Astrocyte (in vitro differentiated cells and primary cell): ENCODE measurements at places on chromosomes 12 and 14. TPM values are rescaled to one million over a fixed set of nuclear protein-coding genes. Genes with fewer than 3 reads are reported as not detected.

DNA sequence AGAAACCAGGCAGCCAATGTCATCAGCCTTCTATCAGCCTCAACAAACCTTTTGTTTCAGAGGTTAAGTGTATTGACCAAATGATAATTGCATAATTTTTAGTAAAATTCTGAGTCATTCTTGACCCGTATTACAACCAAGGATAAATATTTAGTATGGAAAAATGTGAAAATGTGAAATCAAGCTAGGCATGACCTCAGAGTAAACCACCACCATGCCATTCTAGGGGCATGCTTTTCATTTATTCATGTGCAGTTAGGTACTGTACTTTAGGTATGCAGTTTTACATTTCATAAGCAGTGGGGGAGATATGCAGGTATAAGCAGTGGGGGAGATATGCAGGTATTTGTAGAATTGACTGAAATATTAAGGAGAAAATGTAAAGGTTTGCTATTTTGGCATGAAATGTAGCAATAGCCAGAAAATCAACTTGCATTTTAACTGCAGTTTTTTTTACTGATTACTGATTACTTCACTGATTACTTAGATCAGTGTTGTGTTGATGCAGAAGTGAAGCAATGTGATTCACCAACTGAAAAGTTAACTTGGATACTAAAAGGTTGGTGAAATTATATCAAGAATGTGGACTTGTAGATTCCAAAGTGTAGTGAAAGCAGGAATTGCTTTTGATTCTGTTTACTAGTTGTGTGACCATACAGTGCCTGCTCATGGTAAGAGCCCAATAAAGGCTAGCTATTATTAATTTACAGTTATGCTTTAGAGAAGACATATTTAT lies 184.2 kb downstream of the ESR2 start:
- no peaks in the 10 kb centered on the region for H3K27me3 ChIP-seq
- H3K4me3 ChIP-seq = no peak overlapping the region
- no peaks in the 10 kb centered on the region for H3K36me3 ChIP-seq
- no peaks in the 10 kb centered on the region for H3K4me1 ChIP-seq
- no peak for DNase-seq

DNA sequence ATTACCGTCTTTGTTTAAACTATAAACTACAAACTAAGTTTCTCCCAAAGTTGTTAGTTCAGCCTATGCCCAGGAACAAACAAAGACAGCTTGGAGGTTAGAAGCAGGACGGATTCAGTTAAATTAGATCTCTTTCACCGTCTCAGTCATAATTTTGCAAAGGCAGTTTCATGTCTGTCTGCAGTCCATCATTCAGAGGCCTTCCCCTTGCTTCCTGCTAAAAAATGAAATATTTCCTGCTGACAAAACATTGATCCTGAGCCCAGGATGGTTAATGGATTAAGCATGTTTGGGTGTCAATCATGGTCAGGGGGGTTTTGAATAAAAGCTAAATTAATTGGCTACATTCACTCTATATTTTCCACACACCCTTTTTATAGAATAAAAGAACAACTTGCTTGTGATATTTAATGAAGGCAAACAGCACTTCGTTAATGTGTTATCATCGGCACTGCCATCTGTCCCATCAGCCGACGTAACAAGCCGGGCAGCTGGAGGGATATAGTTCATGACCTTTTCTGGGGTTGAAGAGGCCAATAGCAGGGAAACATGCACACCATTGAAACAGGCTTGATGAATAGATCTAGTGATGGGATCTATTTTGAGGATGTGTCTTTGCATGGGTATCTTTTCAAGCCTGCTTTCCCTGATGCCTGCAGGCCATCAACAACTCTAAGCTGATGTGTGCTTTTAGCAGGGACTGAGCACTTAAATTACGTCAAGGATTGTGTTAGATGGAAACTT lies 521.3 kb upstream of the TMEM132C start:
- no peaks in the 10 kb centered on the region for H3K36me3 ChIP-seq
- no peak overlapping the region for H3K4me3 ChIP-seq
- DNase-seq = no peak
- H3K27me3 ChIP-seq = no peaks in the 10 kb centered on the region

GRCh38 chr12:61490526-61491498 lies 769.4 kb upstream of the USP15 start:
- H3K27ac ChIP-seq = no peak overlapping the region
- no peaks in the 10 kb centered on the region for H3K36me3 ChIP-seq
- H3K4me3 ChIP-seq = no peak overlapping the region
- no peaks in the 10 kb centered on the region for H3K4me1 ChIP-seq
- no peaks in the 10 kb centered on the region for H3K27me3 ChIP-seq

DNA sequence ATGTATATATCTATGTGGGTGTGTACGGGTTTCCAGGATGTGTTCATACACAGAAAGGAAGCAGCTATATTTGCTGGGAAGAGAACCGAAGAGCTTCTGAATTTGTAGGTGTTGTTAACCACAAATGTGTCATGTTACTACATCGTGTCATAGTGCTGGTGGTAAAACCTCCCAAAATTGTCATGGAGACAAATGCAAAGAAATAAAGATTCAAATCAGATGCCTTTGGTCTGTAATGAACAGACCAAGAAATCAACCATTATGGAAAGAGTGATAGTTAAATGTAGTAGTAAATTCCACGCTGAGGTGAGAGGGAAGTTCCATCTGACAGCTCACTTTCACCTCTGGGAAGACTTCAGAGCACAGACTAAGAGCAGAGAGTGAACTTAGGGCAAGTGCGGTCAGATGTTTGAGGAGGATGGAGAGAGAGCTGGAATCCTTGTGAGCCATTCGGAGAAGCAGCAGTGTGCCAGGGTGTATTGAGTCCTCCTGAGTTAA lies 487.5 kb downstream of the TMEM121 start:
- no peak overlapping the region for H3K27ac ChIP-seq
- no peaks in the 10 kb centered on the region for H3K27me3 ChIP-seq
- no peaks in the 10 kb centered on the region for H3K36me3 ChIP-seq
- no peaks in the 10 kb centered on the region for H3K4me1 ChIP-seq

DNA sequence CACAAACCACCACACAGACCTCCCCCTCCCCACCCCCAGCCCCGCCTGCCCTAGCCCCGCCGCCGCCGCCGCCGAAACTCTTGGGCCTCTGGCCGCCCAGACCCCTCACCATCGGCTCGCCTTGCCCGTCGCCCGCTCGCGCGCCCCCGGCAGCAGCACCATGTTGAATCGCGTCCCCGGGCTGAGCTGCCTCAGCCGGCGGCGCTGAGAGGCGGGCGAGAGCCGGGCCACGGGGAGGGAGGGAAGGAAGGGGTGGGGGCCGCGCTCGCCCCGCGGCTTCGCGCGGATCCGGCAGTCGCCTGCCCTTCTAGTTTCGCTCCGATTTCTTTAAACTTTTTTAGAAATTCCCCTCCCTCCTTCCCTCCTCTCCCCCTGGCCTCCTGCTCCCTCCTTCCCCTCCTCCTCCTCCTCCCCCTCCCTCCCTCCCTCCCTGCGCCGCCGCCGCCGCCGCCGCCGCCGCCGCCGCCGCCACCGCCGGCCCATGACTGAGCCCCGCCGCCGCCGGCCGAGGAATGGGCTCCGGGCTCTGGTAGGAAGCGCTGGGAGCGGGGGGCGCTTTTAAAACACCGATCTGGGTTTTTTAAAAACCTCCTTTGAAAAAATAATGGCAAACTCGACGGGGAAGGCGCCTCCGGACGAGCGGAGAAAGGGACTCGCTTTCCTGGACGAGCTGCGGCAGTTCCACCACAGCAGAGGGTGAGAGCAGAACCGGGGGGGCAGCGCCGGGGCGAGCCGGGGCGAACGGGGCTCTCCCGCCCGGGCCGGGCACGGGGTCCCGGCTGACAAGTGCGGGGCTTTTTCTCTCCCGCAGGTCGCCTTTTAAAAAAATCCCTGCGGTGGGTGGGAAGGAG lies at the start of gene ARID2:
Gene ARID2 (plus strand): TSS at position 474 of the 851 bp plus-strand sequence. CDS start 131 bp downstream, at position 605.
- H3K4me3 ChIP-seq = peak within 1 kb of the TSS; percentile 94
- DNase-seq = peak; percentile 54
- peak within 1 kb of the TSS; percentile 94 for H3K27ac ChIP-seq
- H3K36me3 ChIP-seq = no peaks in the 10 kb centered on the region
- H3K27me3 ChIP-seq = no peaks in the 10 kb centered on the region
- H3K4me1 ChIP-seq = peaks cover 8% of the 10 kb centered on the region

The NGB gene
- total RNA-seq = not detected in 2 replicates

The PGF gene
- 2.5 and 3.5 TPM in 2 replicates for total RNA-seq
